ENCODE measurements at places on chromosomes 3 and 15.

DNA sequence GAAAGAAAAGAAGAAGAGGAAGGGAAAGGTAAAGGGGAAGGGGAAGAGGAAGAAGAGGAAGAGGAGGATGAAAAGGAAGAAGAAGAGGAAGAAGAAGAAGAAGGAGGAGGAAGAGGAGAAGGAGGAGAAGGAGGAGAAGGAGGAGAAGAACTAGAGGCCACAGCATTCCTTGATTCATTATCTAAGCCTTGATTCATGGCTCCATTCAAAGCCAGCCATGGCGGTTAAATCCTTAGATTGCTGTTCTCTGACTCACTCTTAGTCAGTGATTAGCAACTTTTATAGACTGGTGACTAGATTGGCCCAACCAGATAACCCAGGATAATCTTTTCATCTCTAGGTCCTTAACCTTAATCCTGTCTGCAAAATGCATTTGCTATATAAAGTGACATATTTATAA lies 47.6 kb downstream of the OSTN start:
- peak; percentile 75 for DNase-seq

DNA sequence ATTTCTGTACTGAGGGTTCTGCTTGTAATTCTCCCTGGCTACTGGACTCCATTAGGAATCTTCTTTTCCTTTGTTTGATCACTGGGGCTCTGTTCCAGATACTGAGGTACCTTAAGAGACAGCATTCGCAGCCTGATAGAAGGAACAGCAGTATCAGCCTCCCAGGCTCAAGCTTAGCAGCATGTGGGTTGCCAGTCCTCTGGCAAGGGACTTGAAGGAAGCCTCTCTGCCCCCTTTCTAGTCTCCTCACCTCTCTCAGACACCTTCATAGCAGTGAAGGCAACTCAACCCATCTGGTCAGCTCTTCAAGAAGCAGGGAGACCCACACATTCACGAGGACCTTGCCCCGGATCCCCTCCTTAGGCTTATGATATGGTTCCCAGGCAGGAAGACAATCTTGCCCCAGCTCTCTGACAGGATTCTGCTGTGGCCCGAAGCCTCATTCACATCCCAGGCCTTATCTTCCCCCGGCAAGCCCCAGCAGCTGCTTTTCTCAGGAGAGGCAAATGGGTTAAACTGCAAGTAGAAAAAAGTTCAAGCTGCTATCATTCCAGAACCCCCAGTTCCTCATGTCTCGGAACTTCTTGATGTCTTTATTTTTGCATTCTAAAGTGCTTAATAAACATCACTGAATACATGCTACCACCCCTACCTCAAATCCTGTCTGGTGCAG lies 153.1 kb downstream of the LIPC start:
- DNase-seq = no peak

- no peak for DNase-seq
These were observed 25.5 kb upstream of the THSD4 start for GRCh38 chr15:71089801-71090200.

- DNase-seq = peak; percentile 47
These were observed 352 bp downstream of the CHRD start for GRCh38 chr3:184380185-184380626.

- peak; percentile 19 for DNase-seq
These were observed 177.2 kb downstream of the ITPR1 start for GRCh38 chr3:4670352-4670751.

DNA sequence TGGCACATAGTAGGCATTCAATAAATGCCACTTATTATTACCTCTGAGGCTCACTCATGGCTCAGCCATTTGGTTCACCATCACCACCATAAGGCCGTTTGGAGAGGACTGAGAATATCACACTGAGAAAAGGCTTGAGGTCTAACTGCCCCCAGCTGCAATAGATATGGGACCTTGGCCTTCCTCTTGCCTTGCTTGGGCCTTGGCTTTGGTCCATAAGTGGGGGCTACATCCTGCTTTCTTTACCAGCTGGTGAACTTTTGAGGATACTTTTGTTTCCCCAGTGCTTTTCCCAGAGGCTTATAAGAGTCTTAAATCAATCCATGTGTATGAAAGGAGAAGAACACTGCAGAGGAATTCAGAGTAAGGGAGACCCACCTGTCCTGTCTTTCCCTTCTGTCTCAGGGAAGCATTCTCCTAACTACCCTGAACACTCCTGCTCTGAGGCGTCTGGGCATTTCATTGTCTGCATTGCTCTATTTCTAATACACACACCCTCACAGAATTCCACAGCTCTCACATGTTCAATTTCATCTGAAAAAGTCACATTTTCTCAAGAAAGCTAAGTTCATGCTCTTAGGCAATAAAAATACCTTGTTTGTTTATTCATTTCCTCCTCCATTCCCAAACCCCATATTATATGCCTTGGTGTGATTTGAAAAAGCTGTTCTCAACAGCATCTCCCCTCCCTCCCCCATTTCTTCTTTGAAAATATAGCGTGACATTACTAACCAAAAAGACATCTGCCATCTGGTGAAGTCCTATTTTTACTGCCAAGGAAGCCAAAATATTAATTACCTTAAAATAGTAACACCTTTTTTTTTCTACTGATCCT lies 22.5 kb upstream of the KCNMB2 start:
- DNase-seq = peak; percentile 79

- no peak for DNase-seq
These were observed 94.5 kb downstream of the ABI3BP start for GRCh38 chr3:100898681-100899080.

DNA sequence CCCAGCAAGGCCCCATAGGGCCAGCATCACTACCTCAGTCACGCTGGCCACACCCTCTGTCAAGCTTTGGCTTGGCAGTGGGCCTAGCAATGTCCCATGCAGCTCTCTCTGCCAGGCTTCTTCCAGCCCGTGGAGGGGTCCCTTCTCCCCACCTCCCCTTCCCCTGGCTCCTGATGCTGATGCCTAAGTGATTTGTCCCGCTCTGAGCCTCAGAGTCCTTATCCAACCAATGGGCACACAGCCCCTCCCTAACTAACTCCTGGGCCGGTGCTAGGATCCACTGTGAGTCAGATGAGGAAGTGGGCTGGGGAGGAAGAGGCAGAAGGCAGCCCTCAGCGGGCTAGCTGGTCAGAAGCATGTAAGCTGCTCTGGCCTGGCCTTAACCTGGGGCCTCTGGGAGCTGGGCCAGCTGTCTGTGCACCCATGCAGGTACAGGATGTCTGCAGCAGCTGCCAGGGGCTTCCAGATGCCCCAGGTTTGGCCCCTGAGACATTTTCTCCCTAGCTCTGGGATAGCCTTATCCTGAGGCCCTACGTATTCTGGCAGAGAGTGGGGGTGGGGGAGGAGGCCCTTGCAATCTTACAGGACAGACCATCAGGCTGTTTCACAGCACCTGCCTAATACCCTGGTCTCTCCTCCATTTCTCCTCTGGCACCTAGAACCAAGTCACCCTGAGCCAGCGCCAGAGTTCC lies 740 bp upstream of the ZBTB47 start:
- DNase-seq = peak; percentile 71

DNA sequence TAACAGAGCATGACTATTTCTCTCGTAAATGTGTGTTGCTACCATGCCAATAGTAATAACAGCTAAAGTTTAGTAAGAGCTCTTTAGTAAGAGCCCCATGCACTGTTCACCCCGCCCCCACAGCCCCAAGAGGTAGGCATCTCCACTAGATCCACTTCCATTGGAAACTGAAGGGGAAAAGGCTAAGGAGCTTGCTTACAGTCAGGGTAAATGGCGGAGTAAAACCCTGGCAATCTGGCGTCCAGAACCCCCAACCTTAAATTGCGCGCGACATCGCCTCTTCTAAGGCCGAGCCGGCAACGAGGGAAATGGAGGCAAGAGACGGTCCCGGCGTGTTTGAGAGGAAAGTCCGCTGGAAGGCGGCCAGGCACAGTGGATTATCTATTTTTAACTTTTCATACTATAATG lies 654 bp upstream of the C3orf38 start:
- DNase-seq = no peak

GRCh38 chr3:18349197-18349798 lies 75.8 kb downstream of the SATB1 start:
- no peak for DNase-seq

GRCh38 chr3:110077093-110077492 lies 739.7 kb upstream of the DPPA4 start:
- DNase-seq = no peak

- no peak for DNase-seq
These were observed 43.0 kb downstream of the NLGN1 start for GRCh38 chr3:173440514-173440913.

- peak; percentile 30 for DNase-seq
These were observed 9.2 kb upstream of the SLC6A1 start for GRCh38 chr3:10983219-10983916.
